Cerebellum (tissue), 4 donors: ENCODE measurements at places on chromosomes 5 and 9. TPM values are rescaled to one million over a fixed set of nuclear protein-coding genes. Genes with fewer than 3 reads are reported as not detected.

SPTLC1 gene
- 67.9 TPM for total RNA-seq

IL9 gene
- total RNA-seq = not detected

FOXI1 gene
- total RNA-seq = not detected

PCDHGB5 gene
- total RNA-seq = 30.8 TPM

TMC1 gene
- 0.45 TPM for total RNA-seq

DIPK1B gene
- total RNA-seq = 24.1 TPM

IFNA1 gene
- total RNA-seq = not detected

ADAMTS2 gene
- total RNA-seq = 7.0 TPM

LURAP1L gene
- total RNA-seq = 13.3 TPM

SPATA9 gene
- total RNA-seq = 0.82 TPM

F2RL2 gene
- total RNA-seq = 0.27 TPM

MZB1 gene
- total RNA-seq = 0.18 TPM

LVRN gene
- total RNA-seq = 3.1 TPM

IGIP gene
- 8.3 TPM for total RNA-seq

GRAMD2B gene
- 8.6 TPM for total RNA-seq

SHOC1 gene
- not detected for total RNA-seq

EHMT1 gene
- 70.7 TPM for total RNA-seq

CDX1 gene
- total RNA-seq = not detected

RFK gene
- 38.9 TPM for total RNA-seq

C9orf153 gene
- 1.6 TPM for total RNA-seq

DAPK1 gene
- 71.8 TPM for total RNA-seq

EIF4EBP3 gene
- total RNA-seq = not detected

ZFP37 gene
- total RNA-seq = 17.3 TPM

SPINK4 gene
- total RNA-seq = not detected

MYOZ3 gene
- total RNA-seq = 1.8 TPM

CTNND2 gene
- total RNA-seq = 76.9 TPM
